ENCODE measurements at places on chromosomes 3 and 15.

DNA sequence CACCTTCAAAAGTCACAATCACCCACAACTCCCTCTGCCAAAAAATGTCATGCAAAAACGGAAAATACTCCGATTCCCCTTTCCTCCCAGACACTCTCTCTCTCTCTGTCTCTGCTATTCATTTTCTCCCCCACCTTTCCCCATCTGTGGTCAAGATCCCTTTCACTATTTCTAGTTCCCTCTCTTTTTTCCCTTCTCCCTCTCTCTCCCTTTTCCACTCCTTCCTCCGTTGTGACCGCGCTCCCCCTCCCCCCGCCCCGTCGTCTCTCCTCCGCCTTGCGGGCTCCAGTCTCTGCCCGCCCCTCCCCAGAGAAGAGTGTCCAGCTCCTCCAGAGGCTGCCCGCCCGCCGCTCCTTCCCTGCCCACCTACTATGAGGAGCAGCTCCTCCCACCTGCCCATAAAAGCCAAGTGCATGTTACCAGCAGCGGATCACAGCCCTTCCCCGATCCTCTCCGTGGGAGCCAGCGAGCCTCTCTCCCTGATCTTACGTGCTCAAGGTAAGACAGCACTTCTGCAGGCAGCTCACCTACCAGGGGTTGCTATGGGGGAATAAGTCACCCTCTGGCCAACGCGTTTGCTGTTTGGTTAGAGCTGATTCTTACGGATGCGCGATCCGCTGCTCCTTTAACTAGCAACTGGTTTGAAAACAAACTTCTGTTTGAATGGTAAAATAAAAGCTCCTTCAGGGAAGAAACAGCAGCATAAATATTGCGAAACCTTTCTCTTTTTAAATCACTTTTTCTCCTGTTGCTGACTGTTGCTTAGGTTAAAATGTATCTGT, at the start of gene COL8A1:
COL8A1 (plus strand) TSS at position 428 of the 782 bp plus-strand sequence. CDS start 152,089 bp downstream, outside the sequence.
- peak; percentile 91 for DNase-seq

- DNase-seq: no peak
Measured at GRCh38 chr3:130789782-130790322, 43.2 kb upstream of the PIK3R4 start.

GRCh38 chr15:99504071-99504822, 61.5 kb upstream of the MEF2A start:
- no peak for DNase-seq

DNA sequence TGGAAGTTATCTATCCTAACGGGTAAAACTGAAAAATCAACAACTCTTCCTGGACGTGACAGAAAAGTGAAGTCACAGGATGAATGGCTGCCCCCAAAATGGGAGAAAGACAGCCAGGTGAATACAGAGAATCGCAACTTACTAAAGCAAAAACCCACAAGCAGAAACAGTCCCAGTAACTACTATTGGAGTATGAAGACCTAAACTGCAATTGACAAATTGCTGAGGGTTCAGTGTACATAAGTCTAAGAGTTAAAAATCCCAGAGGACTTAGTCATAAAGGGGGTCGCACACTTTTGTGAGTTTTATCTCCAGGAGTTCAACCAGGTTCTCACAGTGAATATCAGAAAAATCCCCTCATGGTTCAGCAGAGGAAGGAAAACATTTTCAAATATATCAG, 56.8 kb upstream of the IMPG2 start:
- peak; percentile 7 for DNase-seq

DNA sequence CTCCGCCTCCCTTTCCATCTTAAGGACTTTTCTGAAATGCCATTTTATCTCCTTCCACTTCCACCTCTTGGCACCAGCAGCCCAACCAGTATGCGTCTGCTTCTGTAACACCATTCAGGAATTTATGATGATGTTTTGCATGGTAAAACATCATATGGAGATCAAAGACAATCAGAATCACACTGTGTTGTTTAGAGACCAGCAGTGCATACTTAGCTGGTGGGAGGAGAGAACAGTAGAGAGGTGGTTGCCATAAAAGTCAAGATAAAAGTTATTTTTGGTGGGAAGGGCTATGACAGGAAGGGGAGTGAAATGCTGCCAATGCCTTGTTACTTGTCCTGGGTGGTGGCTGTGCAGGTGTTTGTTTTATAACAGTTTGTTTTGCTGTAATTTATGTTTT, 268.0 kb downstream of the OPA1 start:
- no peak for DNase-seq

DNA sequence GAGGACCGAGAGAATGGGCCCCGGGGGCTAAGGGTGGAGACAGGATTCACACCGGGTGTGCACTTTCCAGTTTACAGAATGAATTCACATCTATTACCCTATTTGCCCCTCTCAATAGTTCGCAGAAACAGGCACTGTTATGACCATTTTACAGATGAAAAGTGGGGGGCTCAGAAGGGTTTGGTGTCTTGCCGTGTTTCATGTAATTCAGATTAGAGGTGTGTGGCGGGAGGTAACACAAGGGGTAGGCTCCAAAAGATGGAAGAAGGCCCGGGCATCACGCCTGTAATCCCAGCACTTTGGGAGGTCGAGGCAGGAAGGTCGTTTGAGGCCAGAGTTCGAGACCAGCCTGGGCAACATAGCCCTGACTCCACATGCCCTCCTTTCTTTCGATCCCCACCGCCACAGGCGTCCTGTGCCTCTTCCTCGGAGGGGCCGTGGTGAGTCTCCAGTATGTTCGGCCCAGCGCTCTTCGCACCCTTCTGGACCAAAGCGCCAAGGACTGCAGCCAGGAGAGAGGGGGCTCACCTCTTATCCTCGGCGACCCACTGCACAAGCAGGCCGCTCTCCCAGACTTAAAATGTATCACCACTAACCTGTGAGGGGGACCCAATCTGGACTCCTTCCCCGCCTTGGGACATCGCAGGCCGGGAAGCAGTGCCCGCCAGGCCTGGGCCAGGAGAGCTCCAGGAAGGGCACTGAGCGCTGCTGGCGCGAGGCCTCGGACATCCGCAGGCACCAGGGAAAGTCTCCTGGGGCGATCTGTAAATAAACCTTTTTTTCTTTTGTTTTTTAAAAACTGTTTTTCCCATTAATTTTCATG, 3.4 kb downstream of the DUOXA2 start:
- DNase-seq: no peak

DNA sequence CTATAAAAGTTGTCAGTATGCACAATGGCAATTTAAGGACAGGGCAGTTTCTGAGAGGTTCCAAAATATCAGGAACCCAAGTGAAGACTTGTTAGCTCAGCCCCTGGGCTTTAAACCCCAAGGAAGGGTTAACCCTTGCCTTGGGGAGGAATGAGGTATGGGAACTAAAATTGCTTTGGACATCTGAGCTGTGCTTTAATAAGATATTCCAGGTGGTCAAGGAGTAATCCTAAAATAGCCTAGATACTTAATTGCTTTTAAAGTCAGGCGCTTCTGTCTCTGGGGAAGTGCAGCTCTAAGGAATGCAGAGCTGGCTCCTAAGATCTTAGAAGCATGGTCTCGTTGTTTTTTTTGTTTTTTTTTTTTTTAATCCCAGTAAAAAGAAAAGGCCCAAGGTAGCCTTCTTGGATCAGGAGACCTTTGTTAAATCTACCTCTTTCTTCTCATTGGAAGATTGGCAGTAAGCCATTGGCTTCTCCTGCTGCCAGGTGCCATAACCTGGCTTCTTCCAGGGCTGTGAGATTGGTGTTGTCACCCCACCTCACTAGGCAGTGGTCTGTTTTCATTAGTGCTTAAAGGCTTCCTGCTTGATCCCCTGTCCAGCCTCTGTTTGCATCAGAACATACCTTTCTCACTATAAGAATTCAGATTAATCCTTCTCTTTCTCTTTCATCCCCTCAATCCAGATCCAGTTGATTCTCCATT, 24.5 kb downstream of the ARID3B start:
- DNase-seq: no peak

DNA sequence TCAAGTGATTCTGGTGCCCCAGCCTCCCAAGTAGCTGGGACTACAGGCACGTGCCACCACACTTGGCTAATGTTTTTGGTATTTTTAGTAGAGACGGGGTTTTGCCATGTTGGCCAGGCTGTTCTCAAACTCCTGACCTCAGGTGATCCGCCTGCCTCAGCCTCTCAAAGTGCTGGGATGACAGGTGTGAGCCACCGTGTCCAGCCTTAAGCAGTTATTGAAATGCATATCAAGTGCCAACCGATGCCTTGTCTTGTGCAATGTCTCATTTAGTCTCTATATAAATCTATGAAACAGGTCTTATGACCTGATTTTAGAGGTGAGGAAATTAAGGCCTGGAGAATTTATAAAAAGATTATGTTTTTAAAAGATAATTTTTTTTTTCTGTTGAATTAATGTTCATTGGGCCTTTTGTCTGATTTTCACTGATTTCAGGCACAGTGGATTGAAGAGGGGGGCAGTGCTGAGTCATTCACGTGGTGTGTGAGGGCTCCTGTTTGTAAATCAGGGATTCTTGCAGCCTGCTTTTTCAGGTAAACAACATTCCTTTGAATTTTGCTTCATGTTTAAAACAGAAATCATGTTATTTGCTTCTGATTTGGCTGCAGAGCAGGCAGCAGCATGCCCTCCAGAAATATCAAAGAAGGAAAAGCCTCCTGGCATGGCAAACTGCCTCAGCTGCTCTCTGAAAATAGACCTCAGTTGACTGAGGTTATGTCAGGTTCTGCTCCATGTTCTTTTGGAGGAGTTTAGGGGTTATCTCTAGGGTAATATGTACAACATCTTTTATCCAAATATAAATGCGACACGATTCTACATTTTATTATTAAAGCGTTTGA, 407.0 kb upstream of the RGMA start:
- DNase-seq: no peak
